ENCODE measurements at places on chromosomes 1 and 21. TPM values are rescaled to one million over a fixed set of nuclear protein-coding genes. Genes with fewer than 3 reads are reported as not detected.

- H3K27me3 ChIP-seq, result no peaks in the 10 kb centered on the region
- H3K4me1 ChIP-seq, result no peaks in the 10 kb centered on the region
These were observed 22.4 kb upstream of the DR1 start for GRCh38 chr1:93323185-93323820.

GRCh38 chr1:221029981-221030649 lies 150.9 kb downstream of the HLX start:
- no peak overlapping the region for H3K4me3 ChIP-seq
- H3K27me3 ChIP-seq, result no peaks in the 10 kb centered on the region
- DNase-seq, result no peak
- H3K36me3 ChIP-seq, result no peaks in the 10 kb centered on the region

CYP4Z1 gene
- not detected for total RNA-seq

GRCh38 chr1:208145167-208145566 lies 99.0 kb downstream of the PLXNA2 start:
- DNase-seq, result no peak
- no peaks in the 10 kb centered on the region for H3K4me1 ChIP-seq
- H3K27me3 ChIP-seq, result peaks cover 16% of the 10 kb centered on the region
- H3K27ac ChIP-seq, result no peak overlapping the region
- no peaks in the 10 kb centered on the region for H3K36me3 ChIP-seq
- H3K4me3 ChIP-seq, result no peak overlapping the region

RXFP4 gene
- not detected for total RNA-seq

DNA sequence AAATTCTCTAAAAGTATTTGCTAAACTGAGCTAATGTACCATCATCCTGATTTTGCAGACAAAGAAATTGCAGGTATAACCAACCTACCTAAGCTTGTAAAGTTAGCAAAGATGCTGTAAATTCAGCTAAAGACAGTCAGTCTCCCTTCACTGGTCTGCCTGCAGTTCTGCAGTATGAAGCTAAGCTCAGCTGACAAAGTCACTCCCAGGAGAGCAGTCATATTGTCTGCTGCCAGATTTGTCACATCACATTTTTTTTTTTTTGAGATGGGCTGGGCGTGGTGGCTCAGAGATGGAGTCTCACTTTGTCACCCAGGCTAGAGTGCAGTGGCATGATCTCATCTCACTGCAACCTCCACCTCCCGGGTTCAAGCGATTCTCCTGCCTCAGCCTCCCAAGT lies 8.9 kb upstream of the CMPK1 start:
- H3K27me3 ChIP-seq, result no peaks in the 10 kb centered on the region
- DNase-seq, result no peak
- no peak overlapping the region for H3K4me3 ChIP-seq
- H3K36me3 ChIP-seq, result no peaks in the 10 kb centered on the region

GRCh38 chr1:245317217-245317616 lies 162.4 kb downstream of the KIF26B start:
- H3K36me3 ChIP-seq, result no peaks in the 10 kb centered on the region
- H3K4me3 ChIP-seq, result no peak overlapping the region
- no peak overlapping the region for H3K27ac ChIP-seq
- no peaks in the 10 kb centered on the region for H3K4me1 ChIP-seq
- H3K27me3 ChIP-seq, result peaks cover 79% of the 10 kb centered on the region
- DNase-seq, result no peak

LCA5L gene
- total RNA-seq, result 2.9 TPM

DNA sequence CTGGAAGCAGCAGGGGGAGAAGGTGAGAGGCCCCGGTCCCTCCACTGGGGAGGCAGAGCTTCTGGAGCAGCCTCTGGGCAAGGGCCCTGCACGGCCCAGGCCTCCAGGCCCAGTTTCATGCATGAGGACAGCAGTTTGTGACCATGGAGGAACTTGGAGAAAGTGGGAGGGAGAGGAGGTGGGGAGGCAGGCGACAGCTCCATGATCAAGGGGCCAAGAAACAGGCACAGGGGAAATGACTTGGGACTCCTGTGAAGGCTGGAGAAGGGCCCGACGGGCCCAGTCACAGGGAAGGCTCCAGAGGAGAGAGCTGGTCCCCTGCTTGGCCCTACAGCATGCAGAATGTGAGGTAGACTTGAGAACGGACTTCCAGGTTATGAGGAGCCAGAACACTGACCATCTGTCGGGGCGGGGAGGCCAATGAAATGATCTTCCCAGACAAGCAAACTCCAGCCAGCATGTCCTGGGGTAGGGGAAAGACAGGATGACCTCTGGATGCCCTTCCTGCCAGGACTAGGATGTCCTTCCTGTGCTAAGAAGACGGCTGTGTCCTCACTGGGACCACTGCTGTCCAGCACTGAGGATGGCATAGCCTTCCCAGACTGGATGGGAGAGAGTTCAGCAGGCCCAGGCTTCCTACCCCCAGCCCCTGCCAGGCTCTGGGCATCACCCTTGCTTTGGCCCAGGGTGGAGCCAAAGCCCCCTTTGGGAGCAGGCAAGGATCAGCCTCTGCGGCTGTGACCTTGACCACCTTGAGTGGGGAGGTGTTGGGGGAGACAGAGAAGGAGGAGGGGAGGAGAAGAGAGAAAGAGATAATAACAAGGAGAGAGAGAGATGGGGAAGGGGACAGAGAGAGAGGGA lies 548.2 kb downstream of the PTPRU start:
- DNase-seq, result no peak
- no peak overlapping the region for H3K4me3 ChIP-seq

All from K562 (cell line).